ENCODE measurements at places on chromosomes 12 and 14. TPM values are rescaled to one million over a fixed set of nuclear protein-coding genes. Genes with fewer than 3 reads are reported as not detected.
A peak's percentile ranks its signal among the peaks of the same experiment; 100 is the strongest.

The DNAJC22 gene
- polyA plus RNA-seq = 25.3 TPM

GRCh38 chr14:96091149-96091693, 52.1 kb downstream of the C14orf132 start:
- H3K4me1 ChIP-seq = peaks cover 14% of the 10 kb centered on the region
- H3K36me3 ChIP-seq = no peaks in the 10 kb centered on the region
- H3K4me3 ChIP-seq = no peak overlapping the region
- H3K27me3 ChIP-seq = no peaks in the 10 kb centered on the region
- no peak overlapping the region for H3K27ac ChIP-seq

The GNS gene
- 56.7 TPM for polyA plus RNA-seq

DNA sequence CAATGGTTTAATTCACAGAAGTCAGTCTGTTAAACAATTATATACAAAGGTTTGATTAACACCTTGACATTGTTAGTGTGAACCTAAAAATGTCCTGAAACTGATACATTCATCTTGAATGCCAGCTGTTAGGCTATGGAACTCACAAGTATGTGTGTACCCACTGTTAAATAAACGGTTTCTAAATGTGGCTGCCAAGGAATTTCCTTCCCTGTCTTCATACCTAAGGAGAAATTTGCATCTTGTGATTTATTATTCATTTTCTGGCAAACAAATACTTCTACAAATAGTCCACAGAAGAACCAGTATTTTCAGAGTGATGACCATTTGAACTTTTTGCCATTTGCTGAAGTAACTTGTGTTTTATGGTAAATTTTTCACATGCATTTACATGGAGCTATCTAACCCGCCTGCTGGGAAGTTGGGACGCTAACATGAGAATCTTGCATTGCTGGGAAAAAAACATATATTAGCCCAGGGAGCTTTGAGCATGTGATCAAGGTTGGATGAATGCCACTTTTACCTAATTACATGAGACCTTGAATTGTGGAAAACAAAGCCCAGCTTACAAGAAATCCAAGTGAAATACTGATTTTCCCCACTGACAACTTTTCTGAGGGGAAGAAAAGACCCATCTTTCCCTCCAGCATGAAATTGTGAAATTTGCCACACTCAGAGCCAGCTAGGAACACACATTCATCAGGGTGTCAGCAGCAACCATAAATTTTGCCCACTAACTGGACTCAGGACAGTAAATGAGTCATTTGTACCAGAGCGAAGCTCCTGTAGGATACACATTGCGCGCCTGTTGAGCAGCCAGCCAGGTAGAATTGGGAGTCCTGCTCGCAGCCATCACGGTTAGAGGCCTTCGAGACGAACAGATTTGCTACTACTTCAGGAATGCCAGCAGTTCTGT, 118.0 kb downstream of the KICS2 start:
- no peak for DNase-seq
- H3K27me3 ChIP-seq = no peaks in the 10 kb centered on the region
- H3K4me3 ChIP-seq = no peak overlapping the region
- H3K4me1 ChIP-seq = no peaks in the 10 kb centered on the region
- H3K36me3 ChIP-seq = no peaks in the 10 kb centered on the region

The SMIM41 gene
- 0.07 TPM for polyA plus RNA-seq

- H3K27me3 ChIP-seq = no peaks in the 10 kb centered on the region
- H3K4me1 ChIP-seq = no peaks in the 10 kb centered on the region
- no peak overlapping the region for H3K27ac ChIP-seq
These were observed 94.6 kb downstream of the SMOC1 start for GRCh38 chr14:69973846-69974245.

The METTL1 gene
- 36.9 TPM for polyA plus RNA-seq

DNA sequence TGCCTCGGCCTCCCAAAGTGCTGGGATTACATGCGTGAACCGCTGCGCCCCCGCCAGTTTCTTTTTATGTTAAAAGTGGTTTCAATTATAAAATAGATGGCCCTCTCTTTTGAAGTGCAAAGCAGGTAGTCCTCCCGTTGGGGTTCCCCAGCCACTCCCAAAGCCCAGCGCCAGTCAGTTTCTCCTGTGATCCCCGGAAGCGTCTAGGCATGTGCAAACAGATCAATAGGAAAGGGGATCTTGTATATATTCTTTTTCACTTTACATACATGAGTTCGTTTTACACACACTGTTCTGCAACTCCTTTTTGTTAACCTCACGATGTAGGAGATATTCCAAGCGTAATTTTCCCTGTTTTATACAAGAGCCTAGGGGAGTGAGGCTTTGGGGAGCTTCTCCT, 16.3 kb upstream of the DLK1 start:
- no peaks in the 10 kb centered on the region for H3K27me3 ChIP-seq
- no peaks in the 10 kb centered on the region for H3K36me3 ChIP-seq
- H3K4me3 ChIP-seq = no peak overlapping the region
- no peak overlapping the region for H3K27ac ChIP-seq
- no peak for DNase-seq

The NKX2-1 gene
- polyA plus RNA-seq = not detected

GRCh38 chr12:38905480-38906351, at the start of gene CPNE8:
CPNE8 (minus strand) TSS chr12:38905591; CDS start chr12:38905534, 57 bp downstream.
- H3K27ac ChIP-seq = peak within 1 kb of the TSS; percentile 53
- H3K36me3 ChIP-seq = no peaks in the 10 kb centered on the region
- H3K4me3 ChIP-seq = peak within 1 kb of the TSS; percentile 74
- peaks cover 20% of the 10 kb centered on the region for H3K4me1 ChIP-seq
- H3K27me3 ChIP-seq = 0 out of 3 replicates have a peak, but pooled peaks cover 6% of the 10 kb centered on the region
- no peak for DNase-seq

The TRHDE gene
- not detected for polyA plus RNA-seq

GRCh38 chr14:105622329-105622955, 96.1 kb downstream of the TMEM121 start:
- DNase-seq = no peak
- H3K27ac ChIP-seq = no peak overlapping the region
- no peaks in the 10 kb centered on the region for H3K4me1 ChIP-seq
- H3K27me3 ChIP-seq = no peaks in the 10 kb centered on the region
- H3K4me3 ChIP-seq = no peak overlapping the region

DNA sequence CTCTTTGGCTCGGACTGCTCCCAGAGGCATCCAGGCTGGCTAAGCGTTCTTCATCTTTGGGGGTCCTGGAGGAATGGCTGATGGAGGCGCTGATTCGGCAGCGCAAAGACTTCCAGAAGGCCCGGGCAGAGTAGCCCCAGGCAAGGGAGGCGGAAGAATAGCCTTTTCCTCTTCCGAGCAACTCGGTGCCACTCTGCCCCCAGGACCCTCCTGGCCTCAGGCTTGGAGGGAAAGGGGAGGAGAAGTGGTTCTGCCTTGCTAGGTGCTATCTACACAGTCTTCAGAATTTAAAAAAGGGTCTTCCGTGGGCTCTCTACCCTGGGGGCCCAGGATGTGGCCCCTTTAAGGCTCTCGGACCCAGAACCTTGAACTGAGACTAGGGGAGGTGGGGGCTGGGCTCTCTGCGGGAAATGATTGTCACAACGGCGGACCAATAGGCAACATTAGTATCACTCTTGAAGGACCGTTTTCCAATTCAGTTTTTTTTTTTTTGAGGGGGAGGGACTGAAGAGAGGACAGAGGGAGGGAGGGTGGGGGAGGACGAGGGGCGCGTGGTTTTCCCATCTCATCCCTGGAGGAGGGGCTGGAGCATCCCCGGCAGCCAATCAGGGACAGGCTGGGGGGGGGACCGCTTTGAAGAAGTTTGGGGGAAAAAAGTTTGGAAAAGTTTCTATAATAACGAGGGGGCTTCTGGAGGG, at the start of gene NFATC4:
TSS of gene NFATC4 (plus strand) at position 671 of the 698 bp plus-strand sequence. CDS start 157 bp downstream, outside the sequence.
- H3K4me3 ChIP-seq = peak within 1 kb of the TSS; percentile 74
- peaks cover 30% of the 10 kb centered on the region for H3K4me1 ChIP-seq
- peak; percentile 54 for DNase-seq
- H3K36me3 ChIP-seq = no peaks in the 10 kb centered on the region
- H3K27me3 ChIP-seq = peaks cover 20% of the 10 kb centered on the region
- no peak within 1 kb of the TSS for H3K27ac ChIP-seq

DNA sequence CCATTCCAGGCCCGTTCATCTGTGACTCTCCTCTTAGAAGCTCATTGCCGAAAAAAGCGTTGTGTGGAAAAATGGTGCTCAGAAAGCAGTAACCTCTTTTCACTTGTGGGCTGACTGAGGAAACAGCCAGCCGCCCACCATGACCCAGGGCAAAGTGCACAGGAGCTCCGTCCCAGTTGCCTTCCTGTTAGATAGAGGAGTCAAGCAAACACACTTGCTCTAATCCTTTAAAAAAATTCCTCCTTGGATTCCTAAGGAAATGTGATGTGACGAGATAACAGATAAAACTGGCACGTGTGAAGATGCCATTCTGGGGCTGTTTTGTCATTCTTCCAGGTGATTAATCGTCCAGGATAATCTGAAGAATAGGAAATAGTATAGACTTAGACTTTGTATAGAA, 396.8 kb upstream of the DDHD1 start:
- H3K36me3 ChIP-seq = no peaks in the 10 kb centered on the region
- H3K4me1 ChIP-seq = no peaks in the 10 kb centered on the region
- no peak for DNase-seq

DNA sequence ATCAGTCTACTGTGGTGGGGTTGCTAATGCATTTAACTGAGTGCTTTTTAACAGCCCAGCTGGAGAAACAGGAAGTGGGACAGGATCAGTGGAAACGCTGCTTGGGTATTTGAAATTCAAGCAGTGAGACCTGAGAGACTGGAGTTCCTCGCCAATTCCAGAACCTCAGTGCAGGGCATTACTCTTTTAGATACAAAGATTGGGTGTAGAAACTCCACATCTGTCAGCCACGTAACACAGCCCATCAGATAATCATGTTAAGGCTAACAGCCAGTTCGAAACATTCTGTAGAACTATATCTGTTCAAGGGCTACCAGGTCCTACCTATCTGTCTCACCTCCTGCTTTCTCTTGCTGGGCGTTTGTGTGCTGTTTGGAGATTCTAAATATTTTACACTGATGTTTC, 45.5 kb downstream of the RAD52 start:
- peaks cover 43% of the 10 kb centered on the region for H3K36me3 ChIP-seq
- no peak overlapping the region for H3K27ac ChIP-seq
- DNase-seq = no peak
- H3K4me3 ChIP-seq = no peak overlapping the region
- H3K4me1 ChIP-seq = no peaks in the 10 kb centered on the region

- no peaks in the 10 kb centered on the region for H3K4me1 ChIP-seq
- no peak for DNase-seq
- no peak overlapping the region for H3K4me3 ChIP-seq
- H3K27ac ChIP-seq = no peak overlapping the region
These were observed 128.1 kb upstream of the AEBP2 start for GRCh38 chr12:19311165-19311564.

DNA sequence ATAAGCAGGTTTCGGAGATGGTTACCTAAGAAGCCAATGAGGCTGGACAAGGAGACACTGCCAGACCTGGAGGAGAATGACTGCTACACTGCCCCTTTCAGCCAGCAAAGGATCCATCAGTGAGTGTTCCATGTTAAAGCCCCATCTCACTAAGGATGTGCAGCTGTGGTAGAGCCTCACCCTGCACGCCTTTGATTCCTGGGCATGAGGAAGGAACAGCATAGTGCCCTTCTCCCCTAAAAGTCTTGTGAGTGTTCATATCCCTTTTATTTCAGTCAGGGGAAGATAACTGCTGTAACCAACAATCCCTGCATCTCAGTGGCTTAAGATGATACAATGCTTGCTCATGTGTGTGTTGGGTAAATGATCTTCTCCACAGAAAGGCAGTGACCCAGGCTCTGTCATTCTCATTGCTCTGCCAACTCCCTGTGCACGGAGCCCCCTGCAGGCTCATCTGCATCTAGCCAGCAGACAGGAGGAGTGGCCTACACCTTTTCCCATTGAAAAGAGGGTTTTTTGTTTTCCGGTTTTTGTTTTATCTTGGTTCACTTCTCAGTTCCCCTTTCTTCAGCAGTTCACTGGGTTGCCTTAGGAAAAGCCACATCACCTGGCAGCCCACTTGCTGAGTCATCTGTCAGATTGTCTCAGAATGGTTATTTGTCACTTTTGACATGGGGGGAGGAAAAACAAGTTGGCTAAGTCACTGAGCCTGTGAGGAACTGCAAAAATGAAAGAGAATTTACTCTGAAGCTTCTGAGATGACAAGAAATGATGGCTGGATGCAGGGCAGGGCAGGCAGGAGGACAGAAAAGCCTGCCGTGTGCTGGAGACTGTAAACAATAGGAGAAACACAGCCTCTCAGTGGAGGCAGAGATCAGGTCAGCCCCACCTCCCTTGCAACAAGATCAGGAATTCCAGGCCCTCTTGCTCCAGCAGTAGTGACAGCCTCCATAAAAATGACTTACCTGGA, 193.3 kb downstream of the ANO4 start:
- no peak overlapping the region for H3K4me3 ChIP-seq
- peak; percentile 20 for DNase-seq
- no peaks in the 10 kb centered on the region for H3K4me1 ChIP-seq
- H3K27me3 ChIP-seq = no peaks in the 10 kb centered on the region
- H3K36me3 ChIP-seq = no peaks in the 10 kb centered on the region
- no peak overlapping the region for H3K27ac ChIP-seq

DNA sequence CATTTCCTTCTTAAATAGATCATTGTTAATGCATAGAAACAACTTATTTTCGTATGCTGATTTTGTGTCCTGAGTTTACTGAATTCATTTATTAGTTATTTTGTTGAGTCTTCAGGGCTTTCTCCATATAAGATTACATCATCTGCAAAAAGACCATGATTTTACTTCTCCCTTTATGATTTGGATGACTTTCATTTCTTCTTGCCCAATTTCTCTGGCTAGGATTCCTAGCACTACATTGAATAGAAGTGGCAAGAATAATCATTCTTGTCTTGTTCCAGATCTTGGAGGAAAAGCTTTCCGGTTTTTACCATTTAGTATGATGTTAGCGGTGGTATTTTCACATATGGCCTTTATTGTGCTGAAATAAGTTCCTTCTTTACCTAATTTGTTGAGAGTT, 303.0 kb upstream of the RTL1 start:
- no peak overlapping the region for H3K27ac ChIP-seq
- no peak overlapping the region for H3K4me3 ChIP-seq
- no peaks in the 10 kb centered on the region for H3K4me1 ChIP-seq
- no peak for DNase-seq
- H3K27me3 ChIP-seq = no peaks in the 10 kb centered on the region

GRCh38 chr12:94706250-94706661, 55.9 kb upstream of the TMCC3 start:
- 0 out of 3 replicates have a peak, but pooled peaks cover 3% of the 10 kb centered on the region for H3K27me3 ChIP-seq
- no peak overlapping the region for H3K4me3 ChIP-seq
- H3K36me3 ChIP-seq = no peaks in the 10 kb centered on the region
- H3K4me1 ChIP-seq = no peaks in the 10 kb centered on the region
- no peak for DNase-seq

- no peak overlapping the region for H3K4me3 ChIP-seq
- no peaks in the 10 kb centered on the region for H3K4me1 ChIP-seq
- DNase-seq = no peak
- H3K27me3 ChIP-seq = peaks cover 4% of the 10 kb centered on the region
- no peaks in the 10 kb centered on the region for H3K36me3 ChIP-seq
These were observed 416.5 kb downstream of the VRK1 start for GRCh38 chr14:97213720-97214119.

DNA sequence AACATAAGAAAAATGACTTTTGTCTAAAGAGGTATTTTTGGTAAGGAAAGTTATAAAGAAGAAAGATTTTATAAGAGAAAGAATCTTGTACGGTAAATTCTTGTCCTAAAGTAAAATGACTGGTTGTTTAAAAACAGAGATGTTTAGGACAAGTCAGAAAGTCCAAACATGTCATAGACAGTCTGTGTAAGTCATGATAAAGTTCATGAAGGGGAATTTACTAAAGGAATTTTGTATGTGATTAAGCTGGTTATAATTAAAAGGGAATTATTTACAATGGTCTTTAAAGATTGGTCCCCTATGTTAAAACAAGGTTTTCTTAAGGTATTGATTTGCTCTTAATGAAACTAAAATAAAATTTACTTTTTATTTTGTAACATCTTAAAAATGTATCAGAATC, 269.4 kb upstream of the CCDC196 start:
- no peak overlapping the region for H3K27ac ChIP-seq
- no peaks in the 10 kb centered on the region for H3K36me3 ChIP-seq
- no peak overlapping the region for H3K4me3 ChIP-seq
- no peaks in the 10 kb centered on the region for H3K27me3 ChIP-seq
- DNase-seq = no peak
